Stimulated activated CD8-positive, alpha-beta memory T cell treated with anti-CD3 and anti-CD28 coated beads, Interleukin-15, amount 100 ng/mL, for 4 hours (primary cell): ENCODE measurements at places on chromosomes 4 and X.

DNA sequence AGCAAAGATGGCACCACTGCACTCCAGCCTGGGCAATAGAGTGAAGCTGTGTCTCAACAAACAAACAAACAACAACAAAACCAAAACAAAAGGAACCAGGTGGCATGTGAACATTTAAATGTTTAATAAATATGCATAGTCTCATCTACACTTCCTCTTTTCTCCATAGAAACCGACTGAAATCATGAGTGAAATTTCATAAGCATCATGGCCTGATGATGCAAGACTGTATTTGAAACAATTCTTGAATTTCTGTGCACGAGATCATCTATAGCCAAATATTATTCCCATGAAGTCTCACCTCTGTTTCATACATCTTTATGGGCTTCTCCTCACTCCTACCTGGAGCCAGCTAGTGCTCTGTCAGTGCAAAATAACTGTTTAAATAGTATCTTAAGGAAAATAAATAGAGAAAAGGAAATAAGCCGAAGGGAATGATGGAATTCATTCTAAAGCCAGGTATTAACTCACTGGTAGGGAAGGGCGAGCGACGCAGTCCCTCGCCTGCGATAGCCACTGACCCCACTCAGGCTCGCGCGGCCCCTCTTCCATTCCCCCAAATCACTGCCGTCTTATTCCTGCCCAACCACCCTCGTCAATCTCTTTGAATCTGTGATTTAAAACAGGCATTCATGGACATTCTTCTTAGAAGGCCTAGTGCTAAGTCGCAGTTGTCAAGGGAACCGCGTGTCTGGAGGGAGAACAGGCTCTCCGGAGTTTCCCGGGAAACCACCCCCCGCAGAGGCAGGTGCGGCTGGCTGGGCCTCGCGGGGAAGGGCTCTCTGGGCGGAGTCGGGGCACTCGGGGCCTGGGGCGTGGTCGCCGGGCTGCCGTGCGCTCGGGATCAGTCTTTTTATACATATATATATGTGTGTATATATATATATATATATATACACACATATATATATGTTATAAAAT, 52.4 kb upstream of the TRIM2 start:
- DNase-seq = no peak

GRCh38 chrX:41275661-41276609, 58.0 kb upstream of the DDX3X start:
- no peak for DNase-seq

DNA sequence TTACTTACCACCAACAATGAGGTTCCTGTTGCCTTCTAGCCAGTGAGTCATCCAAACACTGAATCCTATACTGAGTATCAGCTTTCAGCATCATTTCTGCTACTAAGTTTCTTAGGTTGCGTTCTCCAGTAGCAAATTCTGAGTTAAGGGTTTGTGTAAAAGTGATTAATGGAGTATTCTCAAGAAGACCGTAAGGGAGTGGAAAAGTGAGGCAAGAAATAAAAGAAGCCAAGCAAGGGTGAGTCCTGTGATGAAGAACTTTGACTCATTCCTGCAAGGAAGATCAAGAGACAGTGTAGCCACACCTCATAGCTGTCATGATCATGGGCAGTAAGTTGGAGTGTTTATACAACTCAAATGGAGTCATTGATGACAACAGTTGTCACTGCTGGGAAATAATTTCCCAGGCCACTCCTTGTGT, 446.2 kb downstream of the RAPGEF2 start:
- DNase-seq = no peak

DNA sequence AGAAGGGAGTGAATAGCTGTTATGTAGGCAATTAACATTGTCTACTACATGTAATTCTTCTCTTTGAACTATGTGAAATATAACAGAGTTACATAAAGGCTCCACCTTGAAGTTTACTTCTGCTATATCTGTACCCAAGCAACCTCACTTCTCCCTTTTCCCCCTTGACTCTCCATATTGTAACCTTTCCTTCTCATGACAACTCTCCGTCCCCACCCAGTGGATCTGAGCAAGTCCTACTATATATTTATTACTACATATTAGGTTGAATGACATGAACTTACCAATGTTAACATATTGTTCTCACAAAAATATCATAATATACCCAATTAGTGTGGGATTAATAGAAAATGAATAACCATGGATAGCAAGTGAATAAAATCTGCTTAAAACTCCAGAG, 93.2 kb upstream of the ATP8A1 start:
- DNase-seq = no peak

DNA sequence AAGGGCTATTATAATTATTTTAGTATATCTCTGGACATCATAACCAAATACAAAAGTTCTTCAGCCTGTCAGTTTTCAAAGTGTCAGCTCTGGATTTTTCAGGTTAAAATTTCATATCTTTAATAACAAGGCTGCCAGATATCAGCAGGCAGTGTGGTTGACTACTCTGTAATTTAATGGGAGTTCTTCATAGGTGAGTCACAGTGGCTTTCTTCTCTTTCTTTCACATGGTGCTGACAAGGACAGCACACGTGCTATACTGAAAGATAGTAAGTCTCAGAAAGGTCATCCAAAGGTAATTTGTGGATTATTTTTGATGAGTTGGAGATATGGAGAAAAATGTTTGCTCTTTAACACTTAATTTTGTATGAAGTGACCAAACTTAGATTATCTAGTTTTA, 43.2 kb downstream of the GALNT7 start:
- no peak for DNase-seq

DNA sequence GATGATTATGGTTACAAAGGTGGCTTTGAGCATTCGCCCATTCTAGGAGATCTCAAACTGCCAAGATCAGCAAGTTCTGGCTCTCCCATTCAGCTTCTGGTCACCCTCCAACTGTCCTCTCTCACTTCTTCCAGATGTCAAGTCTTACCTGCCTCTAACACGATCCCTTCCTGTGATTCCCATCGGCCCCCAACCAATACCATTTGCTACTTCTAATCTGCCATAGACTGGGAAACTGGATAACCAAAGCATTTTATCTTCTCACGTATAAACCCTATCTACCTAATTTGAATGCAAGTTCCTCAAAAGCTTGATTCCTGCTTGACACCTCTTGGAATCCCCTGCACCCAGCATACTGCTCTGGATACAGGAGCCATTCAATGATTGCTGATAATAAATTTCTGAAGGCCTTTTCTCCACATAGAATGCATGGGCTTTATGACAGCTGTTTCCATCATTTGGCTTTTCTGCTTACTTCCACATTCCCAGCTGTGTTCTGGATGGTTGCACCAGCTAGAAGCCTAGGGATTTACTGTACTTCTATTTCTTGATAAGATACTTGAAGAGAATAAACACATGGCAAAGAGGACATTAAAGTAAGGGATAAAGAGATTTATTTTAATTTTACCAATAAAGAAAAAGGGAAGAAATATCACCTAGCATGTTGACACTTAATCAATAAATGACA, 9.6 kb downstream of the GPC4 start:
- DNase-seq = no peak

DNA sequence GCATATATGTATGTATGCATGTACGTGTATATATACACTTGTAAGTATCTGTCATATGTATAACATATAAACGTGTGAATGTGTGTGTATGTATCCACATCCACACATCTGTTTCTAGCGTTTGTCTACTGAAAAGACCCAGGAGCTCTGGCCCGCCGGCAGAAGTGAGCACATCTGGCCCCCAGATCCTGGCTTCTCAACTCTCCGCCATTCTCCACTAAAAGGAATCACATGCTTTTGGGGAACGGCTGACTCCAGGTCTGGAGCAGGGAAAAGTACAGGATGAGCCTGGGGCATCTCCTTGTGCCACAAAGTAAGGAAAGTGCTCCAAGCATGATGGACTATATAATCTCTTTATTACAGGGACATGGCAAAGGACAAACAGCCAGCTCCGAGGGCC, 143.7 kb downstream of the AFAP1 start:
- no peak for DNase-seq

GRCh38 chr4:78642934-78643333, 91.4 kb downstream of the ANXA3 start:
- no peak for DNase-seq

- DNase-seq = no peak
These were observed 3.3 kb downstream of the CXCL1 start for GRCh38 chr4:73872316-73873108.

- DNase-seq = peak; percentile 23
These were observed 36.8 kb downstream of the RTL5 start for GRCh38 chrX:72094894-72095293.

DNA sequence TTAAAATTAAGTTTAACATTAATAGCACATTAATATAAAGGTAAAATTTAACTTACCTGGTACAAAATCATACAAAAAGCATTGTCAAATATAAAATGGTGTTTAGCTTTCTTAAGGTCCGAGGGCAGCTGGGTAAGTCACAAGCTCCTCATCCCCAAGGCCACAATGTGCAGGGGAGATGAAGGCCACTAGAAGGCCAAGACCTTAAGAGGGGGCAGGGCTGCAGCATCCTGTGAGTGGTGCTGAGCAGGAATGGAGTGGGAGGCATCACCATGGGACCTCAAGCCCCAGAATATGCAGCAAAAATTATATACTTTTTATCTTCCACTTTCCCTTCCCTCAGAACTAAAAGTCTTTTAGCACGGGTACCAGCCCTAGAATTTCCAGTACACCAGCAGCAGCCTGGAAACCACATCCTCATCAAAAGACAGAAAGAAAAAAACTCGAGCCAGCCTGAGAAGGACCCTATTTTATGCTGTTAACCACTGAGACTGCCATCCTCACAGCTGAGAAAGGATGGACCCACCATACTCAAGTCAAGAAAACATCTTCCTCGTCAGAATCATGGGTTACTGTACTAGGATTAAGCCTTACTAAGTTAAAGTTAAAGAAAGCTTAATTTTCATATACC, 13.0 kb upstream of the RHOXF2 start:
- DNase-seq = no peak
